ENCODE measurements at places on chromosomes 1 and 21.
A peak's percentile ranks its signal among the peaks of the same experiment; 100 is the strongest.

- DNase-seq: no peak
These were observed 29.4 kb upstream of the SOD1 start for GRCh38 chr21:31629972-31630711.

GRCh38 chr1:97610748-97611147, 310.1 kb downstream of the DPYD start:
- DNase-seq: no peak

DNA sequence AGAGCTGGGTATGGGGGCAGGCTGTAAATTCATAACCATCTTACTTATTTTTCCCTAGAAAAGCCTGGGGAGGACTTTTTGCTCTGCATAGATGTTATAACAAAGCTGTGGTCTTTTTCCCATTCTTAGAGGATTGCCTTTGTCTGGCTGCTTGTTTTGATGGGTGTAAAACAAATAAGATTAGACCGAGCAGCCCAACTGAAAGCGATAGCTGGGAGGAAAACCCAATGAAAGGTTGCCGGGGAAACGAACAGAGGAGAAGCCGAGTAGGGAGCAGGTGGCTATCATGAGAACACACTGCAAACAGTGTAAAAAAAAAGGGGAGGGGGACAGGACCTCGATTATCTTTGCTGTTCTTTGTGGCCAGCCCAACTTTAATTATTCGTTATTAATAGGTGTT, 1.9 kb downstream of the ELAVL4 start:
- peak; percentile 22 for DNase-seq

DNA sequence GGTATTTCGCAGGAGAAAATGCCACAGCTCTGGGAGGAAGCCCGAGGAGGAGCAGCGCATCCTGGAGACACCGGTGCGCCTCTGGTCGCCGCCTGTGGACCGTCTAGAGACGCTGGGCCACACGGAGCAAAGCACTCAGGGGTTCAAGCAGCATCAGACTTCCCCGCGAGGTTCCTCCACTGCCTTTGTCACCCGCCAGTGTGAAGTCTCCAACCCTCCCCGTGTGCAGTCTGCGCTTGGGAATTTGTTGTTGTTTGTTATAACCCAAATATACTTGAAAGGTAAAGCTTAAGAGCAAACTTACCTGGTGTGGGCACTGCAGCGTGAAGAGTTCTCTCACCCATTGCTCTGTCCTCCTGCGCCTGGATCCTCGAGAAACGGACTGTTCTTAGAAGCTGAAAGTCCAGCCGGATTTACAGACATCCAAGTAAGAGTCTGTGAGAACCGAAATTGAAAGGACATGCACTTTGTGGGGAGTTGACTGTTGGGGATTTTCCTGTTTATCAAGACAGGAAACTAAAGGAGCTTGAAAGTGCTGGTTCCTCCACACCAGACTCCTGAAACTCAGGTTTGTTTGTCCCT, at the start of gene GBP4:
Gene GBP4, minus strand, starts transcription at position 452 of the 582 bp plus-strand sequence. Its CDS starts 108 bp downstream, at position 344.
- DNase-seq: peak; percentile 90

DNA sequence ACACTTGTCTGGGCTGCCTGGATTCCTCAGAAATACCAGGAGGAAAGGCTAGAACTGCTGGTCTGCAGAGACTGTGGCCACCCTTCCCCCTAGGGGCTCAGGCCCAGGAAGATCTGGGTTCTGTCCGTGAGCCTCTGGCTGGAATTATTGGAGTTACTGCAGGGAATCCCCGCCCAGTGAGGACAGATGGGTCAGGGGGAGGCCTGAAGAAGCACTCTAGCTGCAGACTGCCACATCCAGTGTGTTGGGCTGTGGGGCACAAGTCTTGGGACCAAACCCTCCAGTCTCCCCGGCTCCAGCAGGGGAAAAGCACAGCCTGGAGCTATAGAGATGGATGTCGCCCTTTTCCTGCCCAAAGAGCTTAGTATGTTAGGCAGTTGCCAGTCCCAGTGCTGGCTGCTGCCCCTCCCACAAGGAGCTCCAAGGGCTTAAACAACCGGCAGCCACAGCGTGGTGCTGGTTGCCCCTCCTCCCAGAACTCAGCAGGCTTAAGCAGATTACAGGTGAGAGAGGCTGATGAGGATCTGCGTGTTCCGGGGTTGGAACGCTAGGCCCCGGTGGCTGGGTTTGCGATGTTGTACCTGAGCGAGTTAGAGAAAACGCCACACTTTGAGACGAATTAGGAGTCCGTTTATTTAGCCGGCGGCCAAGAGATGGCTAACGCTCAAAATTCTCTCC, 255.5 kb upstream of the LRRC7 start:
- no peak for DNase-seq

Measured in suppressor macrophage treated with lipopolysaccharide for 1 hour (primary cell).